ENCODE measurements at places on chromosomes 7 and 10. TPM values are rescaled to one million over a fixed set of nuclear protein-coding genes. Genes with fewer than 3 reads are reported as not detected.

DNA sequence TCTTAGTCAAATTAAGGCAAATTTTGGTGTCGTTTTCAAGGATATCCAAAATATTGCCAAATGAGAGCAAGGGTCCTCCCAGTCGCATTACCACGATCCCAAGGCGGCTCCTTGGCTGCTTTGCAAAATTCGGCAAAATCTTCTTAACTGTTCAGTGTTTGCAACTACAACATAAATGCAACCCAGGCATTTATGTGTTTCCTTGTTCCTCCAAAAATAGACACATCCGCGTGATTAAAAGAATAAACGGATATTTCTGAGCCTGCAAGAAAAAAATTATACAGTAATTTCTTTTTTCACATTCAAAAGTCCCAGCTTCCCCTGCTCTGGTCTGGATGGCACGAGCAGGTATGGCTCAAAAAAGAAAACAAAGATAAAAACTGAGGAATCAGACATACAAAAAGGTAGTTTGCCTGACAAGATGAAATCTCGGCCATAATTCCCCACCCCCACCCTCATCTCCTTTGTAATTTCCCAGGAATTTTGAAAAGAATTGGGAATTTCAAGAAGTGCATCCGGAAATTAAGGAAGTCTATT is 6.0 kb downstream of the SKIDA1 start:
- DNase-seq = no peak

GRCh38 chr7:80463272-80463920 is 48.5 kb downstream of the GNAT3 start:
- no peak for DNase-seq

The CCL24 gene
- total RNA-seq = not detected

The OR6V1 gene
- not detected for total RNA-seq

GRCh38 chr7:157244516-157245294 is 92.1 kb upstream of the DNAJB6 start:
- DNase-seq = no peak

DNA sequence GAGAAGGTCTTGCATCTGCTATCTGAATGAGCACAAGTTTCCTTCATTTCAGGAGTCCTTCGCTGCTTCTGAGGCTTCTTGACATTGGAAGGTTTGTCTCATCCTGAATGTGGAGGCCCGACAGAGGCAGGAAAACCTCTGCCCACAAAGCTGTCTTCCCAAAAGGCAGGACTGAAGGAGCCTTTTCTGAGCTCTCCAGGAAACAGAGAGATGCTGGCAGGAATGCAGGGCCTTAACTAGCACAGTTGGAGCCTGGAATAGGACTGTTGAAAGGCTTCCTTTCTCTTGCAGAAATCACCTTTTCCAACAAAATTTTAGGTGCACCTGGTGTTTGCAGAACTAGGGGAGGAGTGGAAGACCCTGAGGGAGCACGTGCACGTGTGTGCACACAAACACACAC is 637.4 kb upstream of the MKI67 start:
- no peak for DNase-seq

DNA sequence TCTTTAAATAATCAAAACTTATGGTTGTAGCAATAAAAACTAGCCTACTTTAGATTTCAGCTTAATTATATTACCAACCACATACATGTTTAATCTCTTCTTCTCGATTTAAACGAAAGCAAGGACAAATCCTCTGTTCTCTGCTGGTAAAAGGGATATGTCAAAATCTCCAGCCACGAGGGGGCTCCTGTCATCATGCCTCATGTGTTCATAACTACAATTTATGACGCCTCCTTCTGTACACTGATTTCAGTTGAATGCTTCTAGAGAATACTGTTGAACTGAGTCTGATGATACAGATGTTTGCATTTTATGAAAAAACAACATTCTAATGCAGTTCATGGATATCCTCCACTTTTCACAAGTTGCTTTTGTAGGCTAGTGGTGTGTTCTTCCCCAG is 220.0 kb upstream of the DPP6 start:
- DNase-seq = no peak

DNA sequence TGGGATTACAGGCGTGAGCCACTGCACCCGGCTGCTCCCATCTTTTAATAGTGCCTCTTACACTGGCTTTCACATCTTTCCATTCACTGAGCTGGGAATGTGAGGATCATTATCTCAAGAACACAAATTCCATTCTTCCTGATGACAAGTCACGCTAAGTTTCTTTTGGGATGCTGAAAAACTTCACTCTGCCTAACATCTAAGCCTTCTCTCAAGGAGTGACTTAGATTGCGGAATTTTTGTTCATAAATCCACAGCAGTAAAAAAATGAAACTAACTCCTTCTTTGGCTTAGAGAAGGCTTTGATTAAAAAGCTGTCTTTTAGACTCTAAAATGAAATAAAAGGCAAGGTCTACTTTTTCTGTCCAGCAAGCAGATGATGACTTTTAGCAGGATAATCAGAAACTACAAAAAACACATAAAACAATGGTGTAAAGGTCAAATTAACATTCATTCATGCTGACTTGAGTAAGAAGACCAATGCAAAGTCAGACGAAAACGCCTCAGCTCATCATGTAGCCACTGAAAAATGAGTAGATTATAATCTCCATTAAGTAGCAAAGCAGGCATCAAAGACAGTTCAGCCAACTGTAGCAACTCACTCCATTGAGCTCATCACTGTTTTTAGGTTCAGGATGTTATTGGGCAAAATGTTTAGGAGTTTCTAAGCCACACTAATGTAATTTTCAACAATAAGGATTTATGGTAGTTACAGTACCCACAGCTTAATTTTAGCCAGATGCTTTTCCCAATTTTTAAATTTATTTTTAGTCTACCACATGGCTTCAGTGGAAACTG is 178.8 kb downstream of the ELMO1 start:
- DNase-seq = no peak

GRCh38 chr10:122282253-122282671 is 11.2 kb downstream of the BTBD16 start:
- DNase-seq = no peak

The RNF148 gene
- not detected for total RNA-seq

DNA sequence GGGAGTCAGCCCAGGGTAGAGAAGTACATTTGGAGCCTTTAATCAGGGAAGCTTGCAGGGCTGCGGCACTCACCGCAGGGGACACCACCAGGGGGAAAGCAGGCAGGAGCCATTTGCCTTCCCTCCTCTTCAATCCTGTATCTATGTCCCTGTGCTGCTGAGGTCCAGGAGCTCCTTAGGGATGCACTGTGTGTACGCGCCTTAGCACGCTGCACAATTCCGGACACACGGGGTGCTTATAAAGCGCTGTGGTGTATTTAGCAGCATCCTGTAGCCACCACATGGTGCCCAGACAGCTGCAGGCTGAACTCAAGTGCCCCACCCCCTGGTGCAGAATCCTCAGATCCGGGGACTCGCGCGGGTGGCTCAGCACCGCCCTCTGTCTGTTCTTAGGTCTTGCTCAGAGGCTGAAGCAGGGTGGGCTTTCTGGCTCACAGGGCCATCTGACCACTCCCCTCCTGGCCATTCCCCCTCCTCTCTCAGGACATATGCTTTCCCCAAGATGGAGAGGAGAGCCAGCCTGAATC is 421.4 kb downstream of the SDK1 start:
- peak; percentile 33 for DNase-seq

- no peak for DNase-seq
Observed at GRCh38 chr10:50937230-50937907, 51.9 kb upstream of the A1CF start.

The C10orf62 gene
- not detected for total RNA-seq

All from T-cell (primary cell).